ENCODE measurements at places on chromosomes 6 and 20.

DNA sequence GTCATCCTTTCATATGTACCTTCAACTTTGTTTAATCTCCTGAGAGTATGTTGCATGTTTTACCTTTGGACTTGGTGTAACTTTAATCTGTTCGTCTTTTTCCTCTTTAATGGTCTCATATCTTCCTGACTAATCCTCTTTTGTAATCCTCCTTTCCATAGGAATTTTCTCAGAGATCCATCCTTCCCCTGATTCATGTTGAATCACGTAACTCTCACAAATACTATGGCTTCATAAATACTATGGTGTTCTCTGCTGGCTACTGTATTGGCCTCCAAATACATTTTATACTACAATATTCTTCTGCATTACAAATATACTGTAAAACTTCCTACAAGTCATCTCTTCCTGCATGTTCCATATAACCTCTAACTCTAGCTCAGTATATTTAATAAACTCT lies 317.7 kb upstream of the ADGRB3 start:
- DNase-seq = no peak

GRCh38 chr6:37041521-37041920 lies 36.1 kb downstream of the FGD2 start:
- no peak for DNase-seq

DNA sequence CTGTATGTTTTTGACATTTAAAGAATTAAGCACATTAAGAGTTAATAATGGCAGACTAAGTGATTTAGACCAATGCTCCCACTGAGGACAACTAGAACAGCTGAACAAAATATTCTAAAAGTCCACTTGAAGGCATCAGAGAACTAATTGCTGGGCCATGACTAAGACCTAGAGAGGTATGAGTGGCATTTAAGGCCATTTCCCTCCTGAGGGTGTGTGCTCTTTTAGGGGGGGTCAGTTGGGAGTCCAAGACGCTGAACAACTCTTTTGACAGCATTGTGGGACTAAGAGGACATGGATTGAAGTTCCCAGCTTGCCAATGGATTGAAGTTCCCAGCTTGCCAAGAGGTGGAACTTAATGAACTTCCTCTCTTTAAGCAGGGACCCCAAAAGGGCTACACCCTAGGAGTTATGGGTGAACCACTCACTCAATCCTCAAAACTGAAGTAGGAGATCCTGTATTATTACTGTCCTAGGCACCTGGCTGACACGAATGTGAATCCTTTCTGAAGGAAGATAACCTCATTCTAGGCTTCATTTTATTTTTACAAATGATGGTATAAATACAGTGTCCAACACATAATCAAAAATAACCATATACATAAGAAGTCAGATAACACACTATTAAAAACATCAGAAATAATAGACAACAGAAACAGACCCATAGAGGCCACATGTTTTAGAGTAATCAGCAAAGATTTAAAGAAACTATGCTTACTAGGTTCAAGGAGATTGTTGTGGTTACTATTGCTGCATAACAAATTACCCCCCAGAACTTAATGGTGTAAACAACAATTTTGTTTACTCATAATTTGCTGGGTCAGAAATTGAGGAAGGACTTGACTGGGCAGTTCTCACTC lies 175.1 kb downstream of the VEGFA start:
- no peak for DNase-seq

DNA sequence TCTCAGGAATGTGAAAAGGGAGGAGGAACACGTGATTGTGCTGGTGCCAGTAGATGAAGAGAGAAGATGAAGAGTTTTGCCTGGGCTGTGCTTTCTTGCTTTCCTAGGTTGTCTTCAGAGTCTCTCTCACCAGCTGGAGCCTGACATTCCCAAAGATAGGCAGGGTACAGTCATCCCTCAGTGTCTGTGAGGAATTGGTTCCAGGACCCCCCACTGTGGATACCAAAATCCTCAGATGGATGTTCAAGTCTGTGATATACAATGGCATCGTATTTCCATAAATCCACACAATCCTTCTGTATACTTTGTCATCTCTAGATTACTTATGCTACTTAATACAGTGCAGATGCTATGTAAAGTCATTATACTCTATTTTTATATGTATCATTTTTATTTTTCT lies 113.5 kb downstream of the SAMD5 start:
- DNase-seq = no peak

DNA sequence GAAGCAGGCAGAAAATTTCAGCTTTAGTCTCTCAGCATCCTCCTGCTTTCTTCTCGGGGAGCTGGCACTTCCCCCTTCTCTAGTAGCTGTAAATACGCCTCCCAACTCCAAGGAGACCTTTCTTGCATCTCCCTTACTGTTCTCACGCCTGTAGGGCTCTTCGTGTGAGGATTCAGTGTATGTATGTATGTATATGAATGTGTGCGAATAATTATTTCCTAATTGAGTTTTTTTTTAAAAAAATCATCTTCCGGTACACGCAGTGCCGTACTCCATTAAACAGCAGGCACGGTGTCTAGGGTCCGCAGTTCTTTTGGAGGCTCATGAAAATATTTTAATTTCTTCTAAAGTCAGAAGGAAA lies 85.4 kb downstream of the HFE start:
- no peak for DNase-seq

GRCh38 chr20:24610341-24611115 lies 141.1 kb downstream of the SYNDIG1 start:
- DNase-seq = no peak

GRCh38 chr6:42693725-42694323 lies 28.6 kb downstream of the PRPH2 start:
- no peak for DNase-seq

DNA sequence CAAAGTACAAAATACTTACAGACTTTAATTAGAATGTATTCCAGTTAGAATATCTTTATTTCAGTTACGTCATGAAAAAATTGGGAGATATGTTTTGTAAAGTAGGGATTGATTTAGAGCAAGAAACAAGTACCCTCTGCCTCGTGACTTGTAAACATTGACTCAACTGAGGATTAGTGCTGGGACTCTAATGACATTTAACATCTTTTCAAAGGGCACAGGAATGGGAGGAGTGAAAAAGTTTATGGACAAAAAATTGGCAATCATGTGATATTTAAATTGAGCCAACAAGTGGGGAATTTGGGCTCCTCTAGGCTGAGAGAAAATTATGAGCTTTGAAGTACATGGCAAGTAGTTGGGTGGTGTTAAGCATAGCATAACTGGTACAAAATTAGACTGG lies 25.3 kb downstream of the NKX2-4 start:
- no peak for DNase-seq

DNA sequence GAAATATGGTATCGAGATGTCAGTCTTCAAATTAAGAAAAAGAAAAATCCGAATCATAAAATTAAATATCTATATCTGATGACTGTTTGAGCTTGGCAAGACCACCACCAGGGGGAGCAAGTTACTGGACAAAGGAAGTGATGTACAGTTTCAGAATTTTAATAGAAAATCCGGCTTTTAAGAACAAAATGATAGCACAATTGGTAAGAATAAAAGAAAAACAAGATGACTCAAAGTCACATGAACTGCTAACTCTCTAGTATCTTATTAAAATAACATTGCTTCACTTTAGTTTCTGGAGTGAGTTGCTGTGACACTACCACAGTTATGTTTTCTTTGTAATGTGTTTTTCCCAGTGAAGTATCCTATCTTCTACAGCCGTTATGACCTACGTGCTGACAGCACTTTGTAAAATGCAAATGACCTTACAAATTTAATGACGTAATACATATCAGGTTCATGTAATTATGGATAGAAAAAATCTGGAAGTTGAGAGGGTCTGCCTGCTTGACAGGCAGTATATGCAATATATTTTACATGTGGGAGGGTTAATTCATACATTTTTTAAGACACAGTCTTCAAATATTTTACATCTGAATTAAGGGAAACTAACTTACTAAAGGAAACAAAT lies 405.3 kb upstream of the HS3ST5 start:
- peak; percentile 39 for DNase-seq

GRCh38 chr20:54105653-54106052 lies 35.3 kb upstream of the BCAS1 start:
- DNase-seq = no peak

DNA sequence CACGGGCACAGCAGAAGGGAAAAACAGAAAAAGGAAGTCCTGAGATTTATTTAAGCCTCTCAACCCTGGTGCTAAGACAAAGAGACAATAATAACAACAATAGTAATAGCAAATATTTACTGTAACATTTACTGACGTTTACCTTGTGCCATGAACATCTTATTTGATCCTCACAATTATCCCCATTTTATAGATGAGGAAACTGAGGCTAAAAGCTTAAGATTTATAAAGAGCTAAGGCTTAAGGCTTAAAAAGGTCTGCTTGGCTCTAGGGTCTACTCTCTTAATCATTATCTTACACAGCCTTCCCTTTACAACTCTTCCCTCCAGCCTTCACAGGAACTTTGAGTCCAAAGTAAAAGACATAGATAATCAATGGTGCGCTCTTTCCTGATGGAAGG lies 3.3 kb downstream of the WFDC3 start:
- no peak for DNase-seq

GRCh38 chr6:22247916-22248482 lies 48.8 kb downstream of the PRL start:
- no peak for DNase-seq

GRCh38 chr6:12832226-12832735 lies 115.7 kb downstream of the PHACTR1 start:
- no peak for DNase-seq

DNA sequence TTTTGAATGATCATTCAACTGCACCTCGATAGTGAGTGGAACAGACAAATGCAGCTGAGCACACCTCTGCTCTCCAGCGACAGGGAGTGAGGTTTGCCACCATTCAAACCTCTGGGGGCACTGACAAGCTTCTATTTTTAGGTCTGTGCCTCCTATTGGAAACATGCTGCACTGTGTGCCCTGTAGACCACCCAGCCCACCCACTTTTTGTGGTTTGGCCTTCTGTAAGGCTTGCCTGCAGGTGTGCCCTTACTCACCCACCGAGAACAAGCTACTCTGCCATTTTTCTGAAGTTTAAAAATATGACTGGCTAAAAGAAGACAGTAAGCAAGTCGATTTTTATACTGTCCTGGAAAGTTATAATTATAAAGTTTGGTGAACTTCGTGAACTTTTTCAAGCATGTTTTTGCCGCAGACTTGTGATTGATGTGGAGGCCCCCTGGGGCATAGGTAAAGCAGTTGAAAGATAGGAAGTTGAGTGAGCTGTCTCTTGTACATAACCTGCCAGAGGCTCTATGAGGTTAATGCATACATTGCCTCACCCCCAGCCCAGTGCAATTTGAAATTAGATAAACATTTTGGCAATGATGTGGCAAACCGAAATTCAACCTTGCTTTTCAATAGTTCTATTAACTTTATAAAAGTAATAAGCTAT lies 53.8 kb downstream of the ADGRG6 start:
- DNase-seq = no peak
